ENCODE measurements at places on chromosomes 7 and 10.

DNA sequence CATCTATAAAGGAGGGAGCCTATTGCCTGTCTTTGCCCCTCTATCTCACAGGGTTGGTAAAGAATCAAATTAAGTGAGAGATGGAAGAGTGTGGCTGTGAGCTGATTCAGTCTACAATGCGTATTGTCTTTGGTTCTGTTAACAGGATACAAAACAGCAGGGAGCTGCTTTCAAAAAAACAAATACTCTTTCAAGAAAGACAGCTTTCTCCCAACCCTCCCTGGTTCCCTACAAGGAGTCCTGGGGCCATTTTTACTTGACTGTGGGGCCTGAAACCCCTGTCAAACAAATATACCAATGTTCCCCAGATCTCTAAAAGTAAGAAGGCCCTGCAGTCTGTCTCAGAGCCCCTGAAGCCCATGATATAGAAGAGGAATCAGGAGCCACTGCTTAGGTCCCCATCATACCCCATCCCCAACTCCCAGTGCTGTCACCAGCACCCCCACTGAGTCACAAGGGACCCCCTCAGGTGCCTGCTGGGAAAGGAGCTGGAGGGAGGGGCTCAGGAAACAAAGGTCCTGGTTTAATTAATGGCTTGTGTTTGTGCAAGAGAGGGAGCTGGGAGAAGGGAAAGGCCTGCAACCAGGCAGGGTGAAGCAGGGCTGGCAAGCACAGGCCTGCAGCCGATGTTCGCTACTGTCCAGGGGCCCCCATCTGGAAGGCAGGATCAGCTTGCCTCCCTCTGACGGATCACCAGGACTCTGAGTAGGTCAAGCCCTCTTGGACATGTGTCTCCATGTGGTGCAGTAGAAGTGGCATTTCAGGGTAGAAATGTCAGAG, 182.0 kb upstream of the GHITM start:
- DNase-seq = no peak

GRCh38 chr10:53370347-53370746, 597.8 kb upstream of the MBL2 start:
- DNase-seq = no peak

DNA sequence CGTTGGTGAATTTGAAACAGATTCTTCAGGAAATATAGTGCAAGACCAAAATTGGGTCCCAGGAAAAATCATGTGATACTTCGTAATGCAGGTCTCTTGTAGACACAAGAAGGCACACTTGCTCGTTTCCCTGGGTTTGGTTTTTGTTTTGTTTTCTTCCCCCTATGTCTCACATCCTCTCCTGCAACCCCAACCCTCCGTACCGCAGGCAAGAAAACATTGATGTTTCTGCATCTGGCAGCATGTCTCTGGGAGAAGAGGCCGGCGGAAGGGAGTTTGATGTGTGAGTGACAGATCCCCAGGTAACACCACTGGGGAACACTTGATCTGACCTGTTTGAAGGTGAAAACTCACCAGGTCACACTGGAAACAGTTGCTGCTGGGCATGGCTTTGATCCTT, 718.5 kb downstream of the AUTS2 start:
- DNase-seq = no peak

GRCh38 chr7:70583965-70584883, 547.7 kb upstream of the GALNT17 start:
- DNase-seq = no peak

GRCh38 chr7:155349601-155350331, 52.1 kb downstream of the INSIG1 start:
- no peak for DNase-seq

- no peak for DNase-seq
Measured at GRCh38 chr7:121572615-121573014, 176.5 kb upstream of the FAM3C start.

GRCh38 chr7:104005197-104005596, 15.7 kb upstream of the RELN start:
- no peak for DNase-seq

DNA sequence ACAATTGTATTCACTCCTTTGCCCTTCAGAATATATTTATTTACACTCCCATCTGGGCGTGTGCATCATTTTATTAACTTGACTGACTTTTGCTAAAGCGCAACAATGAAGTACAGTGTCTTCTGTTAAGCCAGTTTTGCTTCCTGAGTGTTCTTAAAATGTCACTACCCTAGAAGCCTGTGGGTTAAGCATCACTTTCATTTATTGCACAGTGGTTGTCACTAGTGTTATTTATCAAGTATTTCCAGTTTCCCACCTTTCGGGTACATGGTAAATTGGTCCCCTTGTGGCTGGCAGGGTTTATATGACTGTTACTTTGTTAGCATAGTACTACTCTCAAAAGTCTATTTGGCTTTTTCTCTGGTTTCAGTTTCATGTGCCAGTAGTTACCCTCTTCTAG, 3.3 kb downstream of the HILPDA start:
- DNase-seq = no peak

DNA sequence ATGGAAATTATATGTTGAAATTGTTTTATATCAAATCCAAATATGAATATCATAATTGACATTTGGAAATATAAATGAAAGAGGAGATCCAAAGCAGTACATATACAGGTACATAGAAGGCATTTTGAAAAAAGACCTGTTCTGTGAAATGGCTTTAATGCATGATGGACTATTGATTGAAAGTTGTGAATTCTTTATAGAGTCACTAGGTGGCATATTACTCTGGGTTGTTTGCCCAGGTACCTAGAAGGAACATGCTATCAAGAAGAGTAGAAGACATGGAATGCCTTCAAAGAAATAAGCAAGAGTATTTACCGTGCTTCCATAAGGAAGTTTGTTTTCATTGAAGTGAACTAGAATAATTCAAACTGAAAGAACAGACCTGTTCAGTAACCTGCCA, 160.0 kb upstream of the ANK3 start:
- DNase-seq = no peak

- DNase-seq = no peak
Measured at GRCh38 chr10:44281089-44281613, 103.7 kb downstream of the CXCL12 start.

- DNase-seq = no peak
Measured at GRCh38 chr10:106571192-106571946, 593.1 kb downstream of the SORCS1 start.

DNA sequence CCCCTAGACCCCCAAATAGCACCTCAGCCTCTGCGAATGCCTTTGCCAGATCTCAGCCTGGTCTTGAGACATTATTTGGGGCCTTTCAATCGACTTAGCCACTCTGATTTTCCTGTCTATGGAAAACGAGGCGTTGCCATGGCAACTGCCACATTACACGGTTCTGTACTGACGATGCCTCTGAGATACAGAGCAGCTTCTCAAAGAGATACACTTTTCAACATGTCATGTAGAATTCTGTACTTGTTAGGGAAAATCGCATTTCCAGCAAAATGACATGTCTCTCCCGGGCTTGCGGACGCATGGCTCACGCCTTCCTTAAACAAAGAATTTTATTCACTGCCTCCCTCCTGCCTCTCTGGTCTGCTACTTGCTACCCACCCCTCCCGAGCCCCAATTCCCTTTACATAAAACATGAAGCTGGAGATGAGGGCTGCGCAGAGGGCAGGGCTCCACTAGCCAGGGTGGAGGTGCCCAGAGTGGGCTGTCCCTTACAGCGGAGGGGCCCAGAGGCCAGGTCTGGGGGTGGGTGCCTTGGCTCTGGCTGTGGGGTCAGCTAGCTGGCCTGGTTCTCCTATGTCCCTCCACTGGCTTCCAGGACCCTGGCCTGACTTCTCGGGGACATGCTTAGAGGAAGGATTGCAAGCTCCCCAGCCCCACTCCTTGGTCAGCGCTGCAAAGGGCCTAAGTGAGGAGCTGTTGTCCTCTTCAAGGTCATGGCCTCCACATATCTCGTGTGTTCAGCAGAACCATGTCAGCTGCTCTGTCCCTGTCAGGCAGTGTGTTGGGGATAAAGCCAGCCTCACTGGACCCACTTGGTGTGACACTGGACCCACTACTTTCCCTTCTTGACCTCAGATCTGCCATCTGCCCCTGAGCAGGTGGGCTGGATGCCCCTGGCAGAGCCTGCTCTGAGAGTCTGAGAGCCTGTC, 342.5 kb downstream of the RPS24 start:
- DNase-seq = no peak

- DNase-seq = no peak
Measured at GRCh38 chr7:129266181-129266580, 41.4 kb downstream of the AHCYL2 start.

GRCh38 chr10:120732643-120733313, 118.4 kb upstream of the WDR11 start:
- DNase-seq = no peak

DNA sequence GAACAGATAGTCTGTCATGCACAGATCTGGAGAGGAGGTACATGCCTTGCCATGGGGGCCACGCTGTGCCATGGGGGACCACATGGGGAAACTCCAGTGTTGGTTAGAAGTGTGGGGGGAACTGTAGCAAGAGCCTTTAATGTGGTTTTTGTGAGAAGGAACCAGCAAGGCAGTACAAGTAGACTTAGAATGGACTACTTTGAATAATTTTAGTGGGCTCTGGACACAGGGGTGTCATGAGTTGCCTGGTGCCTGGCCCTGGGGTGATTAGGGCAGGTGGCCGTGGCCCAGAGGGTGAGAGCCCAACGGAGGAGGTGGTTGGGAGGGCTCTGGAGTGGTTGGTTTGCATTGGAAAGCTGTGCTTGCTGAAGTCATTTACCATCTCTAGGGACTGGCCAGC, 77.2 kb downstream of the CXCL12 start:
- no peak for DNase-seq

DNA sequence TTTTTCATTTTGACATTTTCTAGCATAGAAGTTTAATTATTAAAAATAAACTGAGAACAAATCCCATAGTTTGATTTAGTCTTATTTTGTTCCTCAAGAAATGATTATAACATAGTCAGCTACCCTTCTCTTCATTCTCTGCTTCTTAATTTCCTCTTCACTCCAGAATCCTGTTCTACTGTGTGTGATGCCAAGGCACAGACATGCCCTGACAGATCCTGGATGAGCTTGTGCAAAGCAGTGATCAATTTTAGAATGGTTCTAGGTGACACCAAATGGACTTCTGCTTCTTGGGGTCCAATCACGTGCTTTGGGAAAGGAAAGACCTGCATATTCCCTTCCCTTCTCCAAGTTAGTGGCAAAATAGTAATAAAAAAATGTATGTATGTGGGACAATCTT, 665.6 kb downstream of the MAGI2 start:
- no peak for DNase-seq

DNA sequence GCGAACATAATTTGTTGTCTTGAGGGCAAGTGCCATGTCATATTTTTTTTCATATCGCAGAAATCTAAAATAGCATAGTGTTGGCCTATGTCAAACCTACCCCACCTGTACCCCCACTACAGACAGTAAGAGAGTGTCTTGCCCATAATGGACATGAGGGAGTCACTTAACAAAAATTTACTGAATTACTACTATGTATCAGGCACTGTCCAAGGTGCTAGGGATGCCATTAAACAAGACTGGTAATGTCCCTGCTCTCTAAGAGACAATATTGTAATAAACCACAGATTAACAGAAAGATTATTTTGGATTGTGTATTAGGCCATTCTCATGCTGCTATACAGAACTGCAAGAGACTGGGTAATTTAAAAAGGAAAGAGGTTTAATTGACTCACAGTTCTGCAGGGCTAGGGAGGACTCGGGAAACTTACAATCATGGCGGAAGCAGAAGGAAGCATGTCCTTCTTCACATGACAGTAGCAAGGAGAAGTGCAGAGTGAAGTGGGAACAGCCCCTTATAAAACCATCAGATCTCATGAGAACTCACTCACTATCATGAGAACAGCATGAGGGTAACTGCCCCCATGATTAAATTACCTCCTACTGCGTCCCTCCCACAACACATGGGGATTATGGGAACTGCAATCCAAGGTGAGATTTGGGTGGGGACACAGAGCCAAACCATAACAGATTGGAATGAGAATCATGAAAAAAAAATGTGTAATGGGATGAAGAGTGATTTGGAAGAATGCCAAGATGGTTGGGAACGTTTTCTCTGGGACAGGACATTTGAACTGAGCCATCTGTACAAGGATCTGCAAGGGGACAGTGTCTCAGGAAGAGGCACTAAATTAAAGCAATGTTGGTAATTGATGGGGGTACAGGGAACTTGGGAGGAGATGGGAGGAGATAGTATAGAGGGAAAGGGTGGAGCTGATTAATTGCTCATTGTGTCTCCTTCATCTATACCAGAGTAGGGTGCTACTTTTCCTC, 108.5 kb downstream of the FAM107B start:
- DNase-seq = no peak

GRCh38 chr10:62746951-62747729, 57.4 kb upstream of the ADO start:
- DNase-seq = no peak

DNA sequence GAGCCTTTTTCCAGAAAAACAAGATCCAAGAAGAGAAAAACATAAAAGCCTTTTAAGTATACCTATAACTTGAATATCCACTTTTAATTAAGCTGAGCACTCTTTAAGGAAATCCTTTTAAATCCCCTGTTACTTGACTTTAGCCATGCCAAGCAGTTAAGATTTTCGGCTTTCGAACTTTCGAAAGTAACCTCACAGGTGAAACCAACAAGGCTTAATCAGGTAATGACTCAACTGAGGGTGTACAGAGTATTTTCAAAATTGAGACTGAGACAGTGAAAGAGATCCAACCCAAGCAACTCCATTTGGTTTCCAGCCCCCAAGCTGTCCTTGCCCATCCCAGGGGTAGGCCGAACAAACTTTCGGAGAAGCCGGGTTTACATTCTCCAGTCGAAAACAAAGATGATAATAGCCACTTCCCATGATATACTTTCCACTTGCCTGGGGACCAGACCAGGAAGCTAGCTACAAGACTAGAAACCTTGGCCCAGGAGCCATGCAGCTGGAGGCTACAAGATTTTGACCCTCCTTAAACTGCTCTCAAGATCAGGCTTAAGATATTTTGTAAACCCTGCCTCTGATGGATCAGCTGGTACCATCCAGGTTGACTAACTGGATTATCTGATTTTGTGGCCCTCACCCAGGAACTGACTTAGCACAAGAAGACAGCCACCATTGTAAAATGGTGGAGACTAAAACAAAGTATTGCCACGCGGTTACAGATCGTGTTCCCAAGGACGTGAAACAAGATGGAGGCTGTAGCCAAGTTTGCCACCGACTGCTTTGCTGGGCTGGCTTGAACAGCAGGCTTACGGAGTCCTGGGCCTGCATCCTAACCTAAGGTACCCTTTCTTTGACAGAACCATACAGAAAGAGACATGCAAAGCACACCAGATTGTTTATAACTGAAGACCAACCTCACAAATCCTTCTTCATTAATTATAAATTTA, 32.3 kb downstream of the C1GALT1 start:
- no peak for DNase-seq

DNA sequence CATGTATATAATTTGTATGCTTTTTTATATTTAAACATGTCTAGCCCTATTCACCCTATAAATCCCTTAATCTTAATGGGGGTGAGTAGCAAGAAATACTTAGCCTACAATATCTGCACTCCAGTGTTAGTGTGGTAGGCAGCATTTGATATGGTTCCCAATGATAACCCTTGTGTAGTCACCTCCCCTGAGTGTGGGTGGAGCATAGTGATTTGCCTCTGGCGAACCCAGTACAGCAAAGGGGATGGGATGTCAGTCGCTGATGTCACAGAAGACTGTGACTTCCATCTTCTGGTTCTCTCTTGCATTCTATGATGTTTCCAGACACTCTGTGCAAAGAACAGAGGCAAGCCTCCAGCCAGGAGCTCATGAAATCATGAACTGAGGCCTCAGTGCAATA, 211.2 kb downstream of the CRPPA start:
- DNase-seq = no peak

Data from cerebellar nuclear complex (tissue), 1 donor.